Umbilical cord (tissue), 2 donors: ENCODE measurements at places on chromosomes 16 and 17.
A peak's percentile ranks its signal among the peaks of the same experiment; 100 is the strongest.

DNA sequence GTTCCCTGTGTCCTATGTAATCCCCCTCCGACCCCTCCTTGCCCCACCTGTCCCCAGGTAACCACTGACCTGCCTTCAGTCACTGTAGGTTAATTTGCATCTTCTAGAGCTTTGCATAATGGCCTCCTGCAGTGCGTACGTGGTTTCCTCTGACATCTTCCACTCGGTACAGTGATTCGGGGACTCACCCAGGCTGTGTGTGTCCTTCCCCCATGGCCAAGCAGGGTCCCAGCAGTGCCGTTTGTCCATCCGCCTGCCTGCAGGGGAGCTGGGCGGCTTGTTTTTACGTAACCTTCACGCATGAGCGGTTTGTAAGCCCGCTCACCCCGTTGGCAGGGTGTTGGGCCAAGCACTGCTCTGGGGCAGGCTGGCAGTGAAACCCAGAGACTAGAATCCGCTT, 7.9 kb downstream of the MAPK8IP3 start:
- no peak for DNase-seq

- no peak for DNase-seq
Observed at GRCh38 chr16:81748476-81749198, 30.5 kb upstream of the PLCG2 start.

DNA sequence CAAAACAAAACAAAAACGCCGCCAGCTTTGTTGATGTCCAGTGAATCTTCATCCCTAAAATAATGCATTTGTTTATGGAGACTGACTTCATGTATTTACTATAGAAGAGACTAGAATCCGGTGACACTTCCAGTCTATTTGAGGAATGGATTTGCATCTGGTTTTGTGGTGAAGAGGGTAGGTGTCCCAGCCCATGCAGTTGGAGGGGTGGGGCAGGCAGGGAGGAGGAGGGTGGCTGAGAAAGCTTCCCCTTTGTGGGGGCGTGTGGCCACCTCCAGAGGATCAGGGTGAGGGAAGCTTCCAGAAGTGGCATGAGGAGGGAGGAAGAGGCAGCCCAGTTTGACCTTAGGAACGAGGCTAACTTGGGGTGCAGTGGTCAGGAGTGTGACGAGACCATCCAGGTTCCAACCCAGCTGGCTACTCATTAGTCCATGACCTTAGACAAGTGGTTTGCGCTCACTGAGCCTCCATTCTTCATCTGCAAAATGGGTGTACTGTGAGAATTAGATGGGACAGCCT, 69.5 kb downstream of the CMIP start:
- no peak for DNase-seq

DNA sequence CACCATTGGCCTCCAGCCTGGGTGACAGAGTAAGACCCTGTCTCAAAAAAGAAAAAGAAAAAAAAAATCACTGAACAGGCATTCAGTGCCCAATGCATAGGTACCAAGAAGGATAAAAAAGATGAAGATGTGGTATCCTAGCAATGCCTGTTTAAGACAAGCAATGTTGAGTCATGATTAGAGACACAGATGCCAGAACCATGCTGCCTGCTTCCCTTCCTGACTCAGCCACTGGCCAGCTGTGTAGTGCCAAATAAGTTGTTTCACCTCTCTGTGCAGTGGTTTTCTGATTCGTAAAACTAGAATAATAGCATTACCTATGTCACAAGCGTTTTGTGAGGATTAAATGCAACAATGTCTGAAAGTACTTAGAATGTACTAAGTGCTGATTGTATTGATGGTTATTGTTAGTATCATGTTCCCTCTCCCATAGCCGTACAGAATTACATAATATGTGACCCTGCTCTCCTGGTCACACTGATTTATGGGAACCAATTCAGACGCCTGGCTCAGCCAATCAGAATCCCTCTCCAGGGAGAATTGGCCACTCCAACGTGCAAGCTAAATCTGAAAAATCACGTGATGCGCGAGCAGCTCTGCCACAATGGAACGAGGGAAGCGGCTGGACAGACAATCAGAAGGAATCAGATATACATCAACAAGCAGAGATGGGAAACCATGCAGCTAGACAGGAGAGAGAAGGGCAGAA, 241.9 kb downstream of the SLC39A11 start:
- no peak for DNase-seq

DNA sequence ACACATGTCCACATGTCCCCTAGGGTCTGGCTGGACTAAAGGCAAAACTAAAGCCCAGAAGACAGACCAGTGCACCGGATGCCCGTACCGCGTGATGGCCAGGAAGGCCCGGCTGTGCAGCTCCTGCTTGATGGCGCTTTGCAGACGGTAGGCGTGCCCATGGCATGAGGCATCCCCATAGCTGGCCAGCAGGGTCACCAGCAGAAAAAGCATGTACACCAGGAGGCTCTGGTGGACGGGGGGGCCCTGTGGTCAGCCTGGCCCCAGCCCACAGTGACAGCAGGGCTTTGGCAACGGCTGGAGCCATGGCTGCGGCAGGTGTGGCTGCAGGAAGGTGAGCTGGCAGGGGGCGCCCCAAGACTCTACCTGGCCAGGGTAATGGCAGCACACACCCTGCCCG, 42.8 kb downstream of the PKD1 start:
- DNase-seq = no peak

DNA sequence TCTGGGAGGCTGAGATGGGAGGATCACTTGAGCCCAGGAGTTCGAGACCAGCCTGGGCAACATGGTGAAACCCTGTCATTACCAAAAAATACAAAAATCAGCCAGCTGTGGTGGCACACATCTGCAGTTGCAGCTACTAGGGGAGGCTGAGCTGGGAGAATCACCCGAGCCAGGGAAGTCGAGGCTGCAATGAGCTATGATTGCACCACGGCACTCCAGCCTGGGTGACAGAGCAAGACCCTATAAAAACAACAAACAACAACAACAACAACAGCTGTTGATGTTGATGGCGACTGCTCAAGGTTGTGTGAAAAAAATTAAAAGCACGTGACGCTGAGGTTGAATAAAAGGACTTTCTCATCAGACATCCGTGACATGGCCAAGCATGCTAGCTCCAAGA, 40.8 kb upstream of the CIBAR2 start:
- DNase-seq = no peak

DNA sequence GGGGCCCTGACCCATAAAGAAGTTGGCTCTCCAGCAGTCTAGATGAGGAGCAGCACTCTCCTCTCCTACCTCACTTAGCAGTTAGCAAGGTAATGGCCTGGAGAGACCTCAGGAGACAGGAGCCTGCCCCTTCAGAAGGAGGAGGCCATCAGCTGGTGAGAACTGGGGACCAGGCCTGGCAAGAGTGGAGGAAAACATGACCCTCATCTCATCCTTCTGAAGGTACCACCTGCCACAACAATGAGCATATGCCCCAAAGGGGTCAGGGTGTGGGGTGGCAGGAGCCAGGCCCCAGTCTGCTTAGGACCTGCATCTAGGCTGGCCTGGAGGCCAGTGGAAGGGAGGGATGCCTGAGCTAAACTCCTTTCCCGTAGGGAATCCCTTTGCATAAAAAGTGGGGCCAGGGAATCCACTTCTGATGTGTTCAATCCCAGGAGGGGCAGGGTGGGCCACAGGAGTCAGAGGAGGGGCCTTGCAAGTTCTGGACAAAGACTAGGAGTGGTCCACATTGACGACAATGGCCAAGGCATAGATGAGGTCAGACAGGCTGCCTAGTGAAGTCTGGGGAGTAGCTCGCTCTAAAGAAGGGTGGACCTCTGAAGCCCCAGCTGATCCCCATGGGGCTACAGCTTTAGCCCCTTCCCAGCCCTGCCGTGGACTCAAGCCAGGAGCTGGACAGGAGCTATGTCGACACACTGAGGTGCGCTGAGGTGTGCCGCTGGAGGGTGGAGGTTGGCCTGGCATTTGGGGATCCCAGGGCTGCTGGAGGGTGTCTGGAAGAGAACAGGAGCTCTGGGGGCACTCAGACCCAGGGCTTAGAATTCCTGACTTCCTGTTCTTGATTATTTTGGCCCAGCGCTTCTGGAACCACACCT, 986 bp downstream of the SEBOX start:
- DNase-seq = no peak

- DNase-seq = no peak
Observed at GRCh38 chr16:2206780-2207433, 1.7 kb downstream of the MLST8 start.

GRCh38 chr16:70754851-70755600, 45.9 kb downstream of the VAC14 start:
- no peak for DNase-seq

- peak; percentile 64 for DNase-seq
Observed at GRCh38 chr16:48231727-48232492, 12.2 kb upstream of the LONP2 start.

DNA sequence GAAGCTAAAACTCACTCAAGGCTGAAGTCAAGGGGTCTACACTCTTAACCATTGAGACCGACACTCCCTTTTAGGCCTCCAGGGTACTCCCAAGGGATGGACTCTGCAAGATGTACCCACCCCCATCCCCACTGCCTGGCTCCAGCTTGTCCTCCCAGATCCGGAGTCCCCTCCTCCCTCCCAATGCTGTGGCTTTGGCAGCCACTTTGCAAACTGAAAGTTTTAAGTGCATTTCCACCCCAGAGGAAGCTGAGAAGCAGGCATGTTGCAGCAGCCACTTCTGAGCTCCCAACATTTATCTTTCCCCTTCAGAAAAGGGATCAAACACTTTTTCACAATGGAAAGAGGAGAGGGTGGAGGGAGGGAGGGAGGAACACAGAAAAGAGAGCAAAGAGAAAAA, 115.2 kb downstream of the COPRS start:
- DNase-seq = peak; percentile 46

GRCh38 chr17:8153525-8153956, 1.3 kb upstream of the PER1 start:
- peak; percentile 98 for DNase-seq

DNA sequence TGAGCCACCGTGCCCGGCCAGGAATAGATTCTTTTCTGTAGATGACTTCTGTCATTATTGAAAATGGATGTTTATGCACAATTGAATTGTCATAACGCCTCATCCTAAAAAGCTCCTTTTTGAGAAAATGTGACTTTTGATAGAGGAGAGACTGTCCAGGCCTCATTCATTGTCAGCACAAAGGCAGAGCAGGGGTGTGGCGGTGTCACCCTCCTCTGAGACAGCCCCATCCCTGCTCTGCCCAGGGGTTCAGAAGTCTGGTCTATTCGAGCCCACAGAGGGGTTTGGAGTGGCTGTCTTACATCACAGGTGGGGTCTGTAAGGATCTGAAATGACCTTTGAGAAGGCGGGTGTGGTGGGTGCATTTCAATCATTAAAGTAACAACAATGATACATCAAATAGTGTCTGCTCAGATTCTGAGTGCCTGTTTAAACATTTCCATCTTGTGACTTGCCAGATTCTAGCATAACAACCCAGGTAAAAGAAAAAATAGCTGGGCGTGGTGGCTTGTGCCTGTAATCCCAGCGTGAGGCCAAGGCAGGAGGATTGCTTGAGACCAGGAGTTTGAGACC, 161.0 kb downstream of the SEC14L1 start:
- no peak for DNase-seq

DNA sequence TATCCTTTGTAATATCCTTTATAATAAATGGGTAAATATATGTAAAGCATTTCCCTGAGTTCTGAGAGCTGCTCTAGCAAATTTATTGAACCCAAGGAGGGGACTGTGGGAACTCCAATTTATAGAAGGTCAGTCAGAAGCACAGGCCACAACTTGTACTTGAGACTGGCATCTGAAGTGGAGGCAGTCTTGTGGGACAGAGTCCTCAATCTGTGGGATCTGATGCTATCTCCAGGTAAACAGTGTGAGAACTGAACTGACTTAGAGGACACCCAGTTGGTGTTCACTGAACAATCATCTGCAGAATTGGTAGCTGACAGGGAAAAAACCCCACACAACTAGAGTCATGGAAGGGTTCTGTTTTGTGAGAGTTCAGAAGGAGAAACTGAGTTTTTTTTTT, 34.0 kb downstream of the AKAP10 start:
- DNase-seq = no peak

- DNase-seq = no peak
Observed at GRCh38 chr16:8583199-8583598, 7.1 kb downstream of the TMEM114 start.

DNA sequence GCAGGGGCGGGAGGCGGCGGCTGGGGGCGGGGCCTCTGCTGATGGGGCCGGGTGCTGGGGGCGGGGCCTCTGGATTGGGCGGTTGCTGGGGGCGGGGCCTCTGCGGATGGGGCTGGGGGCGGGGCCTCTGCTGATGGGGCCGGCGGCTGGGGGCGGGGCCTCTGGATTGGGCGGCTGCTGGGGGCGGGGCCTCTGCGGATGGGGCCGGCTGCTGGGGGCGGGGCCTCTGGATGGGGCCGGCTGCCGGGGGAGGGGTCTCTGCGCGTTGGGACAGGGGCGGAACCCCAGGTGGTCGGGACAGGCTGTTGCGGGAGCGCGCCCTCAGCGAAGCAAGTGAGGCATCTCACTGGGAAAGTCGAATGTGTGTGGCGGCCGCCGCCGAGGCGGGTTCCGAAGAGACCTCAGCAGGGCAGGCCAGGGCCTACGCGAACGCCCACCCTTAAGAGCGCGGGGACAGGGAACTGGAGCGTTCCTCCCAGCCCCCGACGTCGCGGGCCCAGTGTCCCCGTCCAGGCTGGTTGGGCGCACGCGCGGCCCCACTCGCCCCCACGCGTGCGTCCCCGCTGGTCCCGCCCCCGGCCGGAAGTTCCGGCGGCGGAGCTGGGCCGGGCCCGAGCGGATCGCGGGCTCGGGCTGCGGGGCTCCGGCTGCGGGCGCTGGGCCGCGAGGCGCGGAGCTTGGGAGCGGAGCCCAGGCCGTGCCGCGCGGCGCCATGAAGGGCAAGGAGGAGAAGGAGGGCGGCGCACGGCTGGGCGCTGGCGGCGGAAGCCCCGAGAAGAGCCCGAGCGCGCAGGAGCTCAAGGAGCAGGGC, at the start of gene STUB1:
Gene STUB1, plus strand, starts transcription at position 597 of the 811 bp plus-strand sequence. Its CDS starts 116 bp downstream, at position 713.
- peak; percentile 86 for DNase-seq

DNA sequence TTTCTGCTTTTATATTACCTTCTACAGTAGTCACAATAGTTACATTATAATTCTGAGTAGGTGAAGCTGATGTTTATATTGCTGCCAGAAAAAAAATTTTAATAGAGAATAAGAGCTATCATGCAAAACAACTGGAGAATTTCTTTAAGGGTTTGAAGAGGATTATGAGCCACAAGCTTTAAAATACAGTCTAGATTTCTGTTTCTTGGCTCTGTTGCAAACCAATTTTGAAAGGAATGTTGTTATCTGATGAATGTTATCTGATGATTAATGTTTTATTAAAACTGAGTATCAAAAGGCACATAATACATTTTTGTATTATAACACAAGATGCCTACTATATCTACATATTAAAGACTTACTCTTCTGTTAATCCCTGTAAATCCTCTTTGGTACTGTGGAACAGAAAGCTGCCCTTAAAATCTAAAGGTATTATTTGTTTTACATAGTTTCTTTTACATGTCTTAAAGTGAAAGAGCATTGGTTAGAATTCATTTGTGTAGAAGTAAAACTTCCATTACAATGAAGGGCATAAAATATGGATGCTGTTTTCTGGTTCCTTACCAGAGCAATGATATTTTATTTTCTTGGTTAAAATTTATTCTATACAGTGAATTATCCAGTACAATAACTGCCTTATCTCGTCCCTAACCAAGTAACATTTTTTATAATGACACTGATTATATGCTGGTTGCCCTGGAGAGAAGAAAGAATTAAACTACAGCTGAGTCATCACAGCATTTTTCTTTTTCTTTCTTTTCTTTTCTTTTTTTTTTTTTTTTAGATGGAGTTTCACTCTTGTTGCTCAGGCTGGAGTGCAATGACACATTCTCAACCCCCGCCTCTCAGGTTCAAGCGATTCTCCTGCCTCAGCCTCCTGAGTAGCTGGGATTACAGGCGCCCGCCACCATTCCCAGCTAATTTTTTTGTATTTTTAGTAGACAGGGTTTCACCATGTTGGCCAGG, 205.7 kb downstream of the TANC2 start:
- peak; percentile 63 for DNase-seq
